Caco-2 (cell line): ENCODE measurements at places on chromosomes 16 and 17.

DNA sequence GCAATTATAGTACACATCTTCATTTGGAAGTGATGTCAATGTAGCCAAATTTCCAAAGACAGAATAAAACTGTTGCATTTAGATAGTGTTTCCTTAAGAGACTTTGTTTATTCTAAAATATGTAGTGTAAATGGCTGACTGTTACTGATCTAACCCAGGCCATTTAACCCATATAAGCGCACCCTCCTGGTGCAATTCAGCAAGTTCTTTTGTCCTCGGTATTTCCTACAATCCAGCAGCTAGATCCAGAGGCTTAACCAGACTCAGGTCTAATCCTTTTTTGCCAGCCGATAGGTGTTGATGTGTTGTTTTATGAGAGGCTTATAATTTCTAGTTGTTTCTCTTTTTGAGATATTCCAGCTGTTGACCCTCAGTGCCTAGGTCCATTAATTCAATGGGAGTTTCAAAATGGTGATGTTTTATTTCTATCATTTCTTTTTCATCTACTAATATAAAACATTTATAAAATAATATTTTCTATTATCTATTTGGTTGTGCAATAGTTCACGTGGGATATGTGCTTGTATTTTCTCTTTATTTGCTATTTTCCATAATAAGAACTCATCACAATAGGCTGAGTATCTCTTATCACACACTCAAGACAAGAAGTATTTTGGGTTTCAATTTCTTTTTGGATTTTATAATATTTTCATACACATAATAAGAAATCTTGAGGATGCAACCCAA is 14.5 kb downstream of the ABCA9 start:
- no peak for DNase-seq

GRCh38 chr17:6509031-6509771 is 47.2 kb downstream of the PITPNM3 start:
- no peak for DNase-seq

DNA sequence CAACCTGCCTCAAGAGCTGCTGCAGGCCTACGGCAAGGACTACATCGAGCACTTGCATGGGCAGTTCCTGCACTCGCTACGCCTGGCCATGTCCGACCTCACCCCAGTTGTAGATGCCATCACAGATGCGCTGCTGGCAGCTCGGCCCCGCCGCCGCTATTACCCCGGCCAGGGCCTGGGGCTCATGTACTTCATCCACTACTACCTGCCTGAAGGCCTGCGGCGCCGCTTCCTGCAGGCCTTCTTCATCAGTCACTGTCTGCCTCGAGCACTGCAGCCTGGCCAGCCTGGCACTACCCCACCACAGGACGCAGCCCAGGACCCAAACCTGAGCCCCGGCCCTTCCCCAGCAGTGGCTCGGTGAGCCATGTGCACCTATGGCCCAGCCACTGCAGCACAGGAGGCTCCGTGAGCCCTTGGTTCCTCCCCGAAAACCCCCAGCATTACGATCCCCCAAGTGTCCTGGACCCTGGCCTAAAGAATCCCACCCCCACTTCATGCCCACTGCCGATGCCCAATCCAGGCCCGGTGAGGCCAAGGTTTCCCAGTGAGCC is 5.8 kb downstream of the HSD11B2 start:
- DNase-seq, result no peak

GRCh38 chr16:79021991-79022630 is 578.4 kb downstream of the MAF start:
- no peak for DNase-seq

DNA sequence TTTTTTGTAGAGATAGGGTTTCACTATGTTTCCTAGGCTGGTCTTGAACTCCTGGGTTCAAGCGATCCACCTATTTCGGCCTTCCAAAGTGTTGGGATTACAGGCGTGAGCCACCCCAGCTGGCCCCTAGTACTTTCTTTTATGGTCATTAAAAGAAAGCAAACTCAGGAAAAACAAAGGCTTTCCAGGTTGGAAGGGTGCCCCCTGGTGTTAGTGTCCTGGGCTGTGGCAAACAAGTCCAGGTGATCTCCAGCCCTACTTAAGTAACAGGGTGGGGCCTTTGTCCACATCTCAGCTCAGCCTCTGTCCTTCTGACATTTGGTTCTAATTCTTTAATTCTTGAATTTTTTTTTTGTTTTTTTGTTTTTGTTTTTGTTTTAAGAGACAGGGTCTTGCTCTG is 6.9 kb downstream of the IGFBP4 start:
- peak; percentile 77 for DNase-seq

GRCh38 chr17:30920282-30920681 is 1.5 kb upstream of the ADAP2 start:
- DNase-seq, result no peak

- no peak for DNase-seq
These were observed 110.4 kb downstream of the VAT1L start for GRCh38 chr16:77898671-77899211.

DNA sequence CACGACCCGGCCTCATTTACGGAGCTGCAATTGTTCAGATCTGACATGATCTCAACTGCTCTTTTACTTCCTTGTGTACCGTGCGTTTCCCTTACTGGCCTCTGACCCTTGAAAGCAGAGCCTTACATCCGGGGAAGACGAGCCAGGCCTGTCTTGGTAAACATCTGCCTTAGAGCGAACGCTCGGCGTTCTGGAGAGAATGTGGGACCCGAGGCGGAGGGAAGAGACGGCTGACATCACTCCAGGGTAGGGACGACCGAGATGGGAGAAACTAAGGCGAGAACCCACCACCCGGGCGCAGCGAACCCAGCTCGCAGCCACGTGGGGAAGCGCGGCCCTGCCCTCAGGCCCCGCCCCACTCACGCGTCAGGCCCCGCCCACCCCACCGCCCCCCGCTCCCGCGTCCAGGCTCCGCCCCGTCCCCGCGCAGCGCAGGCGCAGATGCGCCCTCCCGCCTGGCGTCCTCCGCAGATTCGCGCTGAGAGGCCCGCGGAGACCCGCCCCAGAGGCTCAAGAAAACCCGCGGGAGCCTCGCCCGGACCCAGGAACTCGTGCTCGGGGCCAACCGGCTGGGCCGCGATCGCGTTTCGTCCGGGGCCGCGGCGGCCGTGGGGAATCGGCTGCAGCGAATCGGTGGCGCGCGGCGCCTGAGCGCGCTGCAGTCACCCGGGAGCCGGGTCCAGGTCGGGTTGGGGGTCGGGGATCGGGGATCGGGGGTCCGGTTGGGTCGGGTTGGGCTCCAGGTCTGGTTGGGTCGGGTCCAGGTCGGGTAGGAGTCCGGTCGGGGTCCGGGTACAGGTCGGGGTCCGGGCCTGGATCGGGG is at the start of gene TELO2:
TSS of gene TELO2 (plus strand) at position 438 of the 823 bp plus-strand sequence. CDS start 922 bp downstream, outside the sequence.
- peak; percentile 85 for DNase-seq

GRCh38 chr17:41917679-41918313 is 955 bp downstream of the ACLY start:
- DNase-seq, result no peak

DNA sequence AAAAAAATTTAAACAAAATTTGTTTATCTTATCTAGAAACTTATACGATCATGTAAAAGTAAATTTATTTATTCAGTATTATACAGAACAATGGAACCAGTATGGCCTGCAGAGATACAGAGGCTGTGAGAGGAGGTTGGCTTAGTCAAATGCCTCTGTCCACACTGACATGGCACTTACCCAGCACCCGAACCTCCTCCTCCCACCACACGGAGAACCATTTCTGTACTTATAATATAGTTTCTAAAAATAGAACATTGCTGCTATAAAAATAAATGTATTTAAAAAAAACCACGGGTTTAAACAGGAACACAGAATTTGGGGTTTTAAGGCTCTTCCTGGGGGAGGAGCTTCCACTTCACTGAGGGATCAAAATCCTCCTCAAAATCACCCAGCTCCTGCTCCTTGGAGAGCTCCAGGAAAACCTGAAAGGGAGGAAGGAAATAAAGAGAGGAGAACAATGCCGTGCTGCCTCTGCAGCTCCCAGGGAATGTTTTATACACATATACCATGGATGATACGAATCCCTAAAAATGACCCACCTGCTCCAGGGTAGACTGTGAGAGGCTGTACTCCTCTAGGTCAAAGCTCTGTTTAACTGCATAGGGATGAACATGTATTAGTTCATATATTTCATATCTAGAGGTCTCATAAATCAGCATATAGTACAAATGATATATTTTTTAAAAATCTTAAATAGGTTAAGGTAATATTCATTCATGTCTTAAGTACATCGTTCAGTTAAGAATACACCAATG is 87.3 kb downstream of the ABCA8 start:
- DNase-seq, result no peak

DNA sequence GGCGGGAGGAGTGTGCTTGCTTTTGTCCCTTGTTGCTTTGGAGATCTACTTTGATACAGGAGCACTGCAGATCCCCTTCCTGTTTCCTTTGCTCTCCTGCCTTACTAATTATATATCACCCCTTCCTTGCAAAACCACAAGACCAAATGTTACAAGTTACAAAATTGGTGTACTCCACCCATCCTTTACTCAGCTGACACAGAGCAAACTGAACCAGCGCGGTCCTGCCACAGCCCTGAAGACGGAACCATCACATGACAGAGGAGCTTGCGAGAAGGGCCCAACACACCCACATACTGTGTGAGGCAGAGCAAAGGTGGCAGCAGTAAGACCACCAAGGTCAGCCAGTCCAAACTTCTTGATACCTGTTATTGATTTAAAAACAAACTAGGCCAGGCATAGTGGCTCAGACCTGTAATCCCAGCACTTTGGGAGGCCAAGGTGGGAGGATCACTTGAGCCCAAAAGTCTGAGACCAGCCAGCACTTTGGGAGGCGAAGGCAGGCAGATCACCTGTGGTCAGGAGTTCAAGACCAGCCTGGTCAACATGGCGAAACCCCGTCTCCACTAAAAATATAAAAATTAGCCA is 33.2 kb downstream of the CYTH1 start:
- no peak for DNase-seq

DNA sequence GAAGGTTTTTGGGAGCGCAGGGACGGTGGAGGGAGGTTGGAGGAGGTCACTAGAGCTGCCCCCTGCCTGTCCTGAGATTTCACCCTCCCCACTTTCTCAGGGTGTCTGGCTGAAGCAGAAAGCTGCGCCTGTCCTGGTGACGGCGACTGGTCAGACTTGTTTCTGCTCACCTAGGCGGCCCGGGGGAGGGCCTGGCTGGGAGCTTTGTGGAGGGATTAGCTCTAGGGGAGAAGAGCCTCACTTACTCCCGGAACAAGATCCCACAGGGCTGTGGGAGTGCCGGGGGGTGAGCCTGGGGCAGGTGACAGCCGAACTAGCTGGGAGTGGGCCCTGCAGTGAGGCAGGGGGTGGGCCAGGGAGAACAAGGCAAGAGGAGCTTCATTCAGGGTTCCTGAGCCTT is 11.5 kb downstream of the NHERF1 start:
- DNase-seq, result peak; percentile 94

- DNase-seq, result peak; percentile 46
These were observed at the start of gene P4HB for GRCh38 chr17:81859906-81860755. TSS of gene P4HB (minus strand) at chr17:81860535. CDS start at chr17:81860471, 64 bp downstream.

DNA sequence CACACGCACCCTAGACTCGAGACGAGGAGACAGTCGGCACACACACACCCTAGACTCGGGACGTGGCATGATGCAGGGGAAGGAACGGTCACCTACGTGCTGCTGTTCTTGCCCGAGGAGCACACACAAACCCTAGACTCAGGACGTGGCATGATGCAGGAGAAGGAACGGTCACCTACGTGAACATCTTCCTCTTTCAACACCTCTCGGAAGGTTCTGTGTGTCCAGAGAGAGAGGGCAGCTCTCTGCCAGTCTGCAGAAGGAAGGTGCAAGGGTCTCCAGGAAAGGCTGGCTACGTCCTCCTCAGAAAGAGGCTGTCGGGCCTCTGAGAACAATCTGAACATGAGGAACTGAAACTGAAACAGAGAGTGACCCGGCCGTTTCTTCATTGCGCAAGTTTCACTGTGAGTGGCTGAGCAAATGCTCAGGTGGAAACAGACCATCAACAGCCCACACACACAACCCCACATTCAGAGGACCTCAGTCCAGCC is 43.4 kb downstream of the ZNF276 start:
- no peak for DNase-seq

DNA sequence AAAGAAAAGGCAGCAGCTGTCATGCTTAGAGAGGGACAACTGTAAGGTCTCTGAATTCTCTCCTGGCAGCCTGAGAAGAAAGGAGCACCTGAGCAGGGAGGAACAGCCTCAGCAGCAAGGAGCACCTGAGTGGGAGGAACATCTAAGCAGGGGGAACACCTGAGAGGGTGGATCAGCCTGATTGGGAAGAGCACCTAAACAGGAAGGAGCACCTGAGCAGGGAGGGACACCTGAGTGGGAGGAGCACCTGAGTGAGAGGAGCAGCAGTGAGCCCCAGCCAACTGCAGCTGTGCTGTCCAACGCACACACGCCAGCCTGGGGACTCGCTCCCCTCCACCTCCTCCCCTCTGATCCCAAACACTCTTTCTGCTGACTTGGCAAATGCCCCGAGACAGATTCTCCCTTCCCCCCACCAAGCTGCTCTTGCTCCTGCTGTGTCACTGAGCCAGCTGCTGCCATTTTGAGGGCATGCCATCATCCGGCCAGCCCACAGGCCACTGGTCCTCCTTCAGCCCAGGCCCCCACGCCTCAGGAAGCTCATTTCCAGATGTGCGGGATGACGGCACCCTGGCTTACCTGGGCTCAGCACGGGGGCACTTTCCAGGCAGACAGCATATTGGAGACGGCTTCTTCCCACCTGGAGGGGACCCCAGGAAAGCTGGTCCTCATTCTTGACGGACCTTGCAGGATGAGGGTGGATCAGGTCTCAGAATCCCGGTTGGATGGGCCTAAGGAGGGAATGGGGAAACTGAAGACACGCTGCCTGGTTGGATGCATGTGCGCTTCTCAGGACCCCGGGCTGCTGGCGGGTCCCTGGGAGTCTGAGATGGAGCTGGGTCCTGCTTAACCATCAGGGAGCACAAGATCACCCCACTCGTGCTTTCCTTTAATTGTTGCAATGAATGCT is 57.7 kb upstream of the RBFOX3 start:
- peak; percentile 30 for DNase-seq

- DNase-seq, result no peak
These were observed 352.2 kb upstream of the TNRC6C start for GRCh38 chr17:77606146-77606864.

- DNase-seq, result no peak
These were observed 466 bp downstream of the WDR90 start for GRCh38 chr16:649631-650030.

GRCh38 chr16:70377782-70378181 is 31.1 kb downstream of the DDX19A start:
- no peak for DNase-seq

DNA sequence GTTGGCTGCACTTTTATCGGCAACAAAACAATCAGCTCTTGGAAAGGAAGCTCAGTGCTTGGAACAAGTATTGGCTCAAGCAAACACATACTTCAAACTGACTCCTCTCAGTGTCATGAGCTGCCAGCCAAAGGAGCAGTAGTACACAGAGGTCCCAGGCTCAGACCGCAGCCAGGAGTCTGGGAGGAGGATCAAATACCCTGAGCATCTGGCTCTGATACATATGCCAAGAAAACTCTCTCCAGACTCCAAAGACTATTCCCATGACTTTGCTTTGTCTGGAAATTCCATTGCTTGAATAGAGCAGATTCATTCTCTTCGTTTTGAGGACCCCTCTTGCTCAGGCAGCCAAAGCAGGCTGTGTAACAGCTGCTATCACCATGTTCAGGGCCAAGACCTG is 501.6 kb upstream of the PSMD7 start:
- DNase-seq, result no peak
